HCT116 (cell line): ENCODE measurements at places on chromosomes 5 and 9. TPM values are rescaled to one million over a fixed set of nuclear protein-coding genes. Genes with fewer than 3 reads are reported as not detected.

GRCh38 chr9:13805546-13805945, 508.4 kb downstream of the NFIB start:
- DNase-seq: no peak

The UQCRQ gene
- 528 TPM for total RNA-seq

GRCh38 chr9:110157823-110158664, 49.9 kb downstream of the C9orf152 start:
- DNase-seq: no peak

The TMEM215 gene
- not detected for total RNA-seq
